Stimulated activated CD8-positive, alpha-beta memory T cell treated with anti-CD3 and anti-CD28 coated beads, Interleukin-15, amount 100 ng/mL, for 48 hours (primary cell): ENCODE measurements at places on chromosomes 4 and X.

DNA sequence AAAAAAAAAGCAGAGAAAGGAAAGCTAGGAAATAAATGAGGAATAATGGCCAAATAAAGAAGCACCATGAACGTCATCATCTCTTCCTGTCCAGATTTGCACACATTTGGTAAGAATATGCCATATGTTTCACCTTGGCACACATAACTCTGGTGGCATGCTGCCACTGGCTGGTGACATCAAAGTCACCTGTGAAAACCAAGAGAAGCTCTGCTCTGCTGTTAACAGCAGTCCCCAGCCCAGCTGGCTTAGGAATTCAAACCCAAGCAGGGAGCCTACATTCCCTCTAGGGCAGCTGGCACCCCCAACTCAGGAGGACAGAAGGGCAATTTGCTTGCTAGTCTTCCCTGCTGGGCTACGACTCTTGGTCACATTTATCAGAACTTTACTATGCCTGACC, 77.6 kb downstream of the RASL11B start:
- no peak for DNase-seq

DNA sequence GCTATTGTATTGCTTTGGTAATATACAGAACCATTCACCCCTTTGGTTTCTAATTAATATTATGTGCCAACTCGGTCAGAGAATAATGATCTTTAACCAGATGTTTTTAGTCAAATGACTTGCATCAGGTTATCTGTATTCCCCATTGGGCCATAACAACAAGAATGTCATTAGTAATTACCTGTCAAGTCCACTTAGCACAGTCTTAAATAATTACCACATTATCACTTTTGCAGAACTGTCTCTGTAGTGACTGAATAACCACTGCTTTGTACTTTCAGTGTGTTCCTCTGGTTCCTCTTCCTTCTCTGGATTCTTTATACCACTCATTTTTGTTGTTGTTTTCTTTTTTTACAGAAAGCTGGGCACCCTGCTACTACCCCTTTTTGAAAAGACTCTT, 257.7 kb upstream of the SPOCK3 start:
- DNase-seq: no peak

- DNase-seq: no peak
These were observed at the start of gene ANK2 for GRCh38 chr4:113049421-113050370. Gene ANK2 (plus strand): TSS chr4:113049653. CDS start chr4:113049729, 76 bp downstream.

- no peak for DNase-seq
These were observed 207.7 kb downstream of the MGST2 start for GRCh38 chr4:139873111-139873860.

DNA sequence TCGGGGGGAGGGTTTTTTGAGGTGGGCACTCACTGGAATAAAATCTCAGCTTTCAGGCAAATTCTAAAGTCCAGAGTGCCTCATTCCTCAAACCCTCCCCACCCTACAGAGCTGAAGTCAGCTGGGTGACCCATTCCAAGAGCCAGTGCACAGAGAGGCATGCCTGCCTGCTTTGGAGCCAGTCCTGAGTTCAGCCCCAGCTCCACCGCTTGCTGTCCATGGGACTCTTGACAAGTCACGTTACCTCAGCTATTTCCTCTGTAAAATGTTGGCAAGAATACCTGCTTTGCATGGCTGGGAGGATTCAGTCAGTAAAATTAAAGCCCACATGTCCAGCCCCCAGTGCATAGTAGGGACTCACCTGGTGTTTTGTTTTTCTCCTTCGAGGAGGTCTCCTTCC, 125.9 kb upstream of the PJA1 start:
- no peak for DNase-seq

DNA sequence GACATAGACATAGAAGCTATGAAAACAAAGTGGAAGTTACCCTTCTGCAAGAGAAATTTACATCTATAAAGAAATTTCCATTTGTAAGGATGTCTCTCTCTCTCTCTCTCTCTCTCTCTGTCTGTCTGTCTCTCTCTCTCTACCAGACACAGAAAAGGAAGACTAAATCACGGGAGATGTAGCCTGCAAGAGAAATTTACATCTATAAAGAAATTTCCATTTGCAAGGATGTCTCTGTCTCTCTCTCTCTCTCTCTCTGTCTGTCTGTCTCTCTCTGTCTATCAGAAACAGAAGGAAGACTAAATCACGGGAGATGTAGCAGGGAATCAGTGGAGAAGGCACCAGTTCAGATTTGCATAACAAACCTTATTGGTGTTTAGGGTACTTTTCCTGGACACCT, 65.6 kb upstream of the CTSO start:
- DNase-seq: no peak

DNA sequence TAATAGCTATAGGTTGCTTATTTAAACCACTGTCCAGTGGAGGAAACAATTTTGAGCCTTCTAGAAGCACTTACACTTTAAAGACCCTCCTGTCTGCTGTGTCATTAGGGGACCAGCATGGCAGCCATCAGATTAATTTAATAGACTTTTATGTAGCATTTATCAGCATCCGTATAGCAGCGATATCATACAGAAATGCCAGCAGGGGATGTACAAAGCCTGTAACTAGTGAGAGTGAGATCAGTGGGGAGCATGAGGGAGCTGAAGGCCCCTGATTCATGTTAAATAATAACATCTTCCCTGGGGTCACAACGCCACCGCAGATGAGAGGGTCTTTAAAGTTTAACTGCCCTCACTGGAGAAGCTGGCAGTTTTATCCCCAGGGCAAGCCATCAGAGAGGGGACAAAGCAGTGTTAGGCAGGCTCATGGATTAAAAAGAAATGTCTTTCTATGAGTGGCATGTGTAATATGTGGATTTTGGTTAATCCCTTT, 144.7 kb downstream of the PDGFRA start:
- DNase-seq: no peak

GRCh38 chr4:7183161-7183560, 9.2 kb upstream of the SORCS2 start:
- no peak for DNase-seq
